ENCODE measurements at places on chromosomes 3 and 15.
A peak's percentile ranks its signal among the peaks of the same experiment; 100 is the strongest.

- peak; percentile 45 for DNase-seq
Observed at GRCh38 chr15:68330901-68331300, 53.4 kb downstream of the FEM1B start.

- DNase-seq: no peak
Observed at GRCh38 chr15:52163321-52164190, 27.6 kb downstream of the GNB5 start.

- no peak for DNase-seq
Observed at GRCh38 chr3:72550582-72551262, 297.5 kb downstream of the SHQ1 start.

DNA sequence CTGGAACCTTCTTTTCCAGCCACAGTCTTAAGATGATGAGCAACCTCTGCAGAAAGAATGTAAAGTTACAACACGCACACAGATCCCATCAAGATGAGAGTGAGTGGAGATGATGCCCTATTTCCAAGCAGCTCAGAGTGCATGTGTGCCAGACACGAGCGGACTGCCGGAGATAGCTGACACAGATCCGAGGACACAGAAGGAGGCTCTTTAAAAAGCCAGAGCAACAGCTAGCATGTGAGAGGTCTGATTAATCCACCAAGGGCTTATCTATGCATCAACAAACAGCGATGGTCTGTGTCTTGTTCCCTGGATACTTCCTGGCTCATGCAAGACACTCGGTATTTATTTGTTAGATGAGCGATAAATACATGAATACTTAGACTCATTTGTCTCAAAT, 128.6 kb upstream of the DLG1 start:
- no peak for DNase-seq

DNA sequence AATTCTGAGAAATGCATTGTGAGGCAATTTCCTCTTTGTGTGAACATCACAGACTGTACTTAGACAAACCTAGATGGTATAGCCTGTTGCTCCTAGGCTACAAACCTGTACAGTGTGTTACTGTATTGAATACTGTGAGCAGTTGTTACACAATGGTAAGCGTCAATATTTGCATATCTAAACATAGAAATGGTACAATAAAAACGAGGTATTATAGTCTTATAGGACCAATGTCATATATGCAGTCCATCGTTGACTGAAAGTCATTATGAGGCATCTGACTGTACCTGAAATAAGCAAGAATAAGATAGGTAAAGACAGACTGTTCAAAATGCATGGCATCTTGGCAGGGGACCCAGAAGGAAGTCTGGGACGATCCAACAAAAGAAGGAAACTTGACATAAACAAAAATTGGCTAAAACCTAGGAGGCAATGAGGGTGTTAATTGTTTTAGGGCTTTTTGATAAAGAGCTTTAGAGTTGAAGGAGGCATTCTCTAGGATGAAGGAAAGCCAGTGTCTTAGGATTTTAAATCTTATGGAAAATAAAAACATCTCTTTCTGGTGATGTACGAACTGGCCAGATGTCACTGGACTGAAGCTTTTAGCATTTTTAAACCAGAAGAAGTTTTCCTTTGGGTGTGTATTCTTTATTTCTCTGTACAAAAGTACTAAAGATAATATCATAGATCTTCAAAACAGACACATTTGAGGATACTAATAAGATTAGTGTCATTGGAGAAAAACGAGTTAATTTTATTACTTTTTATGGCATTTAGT, 9.2 kb upstream of the SPRED1 start:
- no peak for DNase-seq

DNA sequence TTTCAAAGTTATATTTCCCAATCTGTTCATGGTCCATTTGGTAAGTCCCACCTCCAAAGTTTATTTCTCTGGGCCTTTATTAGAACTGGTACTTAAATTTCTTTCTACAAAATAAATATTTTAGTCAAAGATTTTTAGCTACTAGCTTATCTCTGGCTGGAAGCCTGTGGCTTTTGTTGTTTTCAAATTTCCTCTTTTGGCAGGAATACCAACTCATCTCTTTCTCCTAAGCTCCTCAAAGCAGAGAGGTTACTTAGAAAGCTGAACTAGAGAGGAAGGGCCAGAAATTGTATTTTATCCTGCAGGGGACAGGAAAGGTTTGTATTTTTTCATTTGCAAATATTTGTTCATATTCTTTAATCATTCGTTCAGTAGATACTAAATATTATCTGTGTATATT, 227.8 kb downstream of the TBL1XR1 start:
- DNase-seq: no peak

DNA sequence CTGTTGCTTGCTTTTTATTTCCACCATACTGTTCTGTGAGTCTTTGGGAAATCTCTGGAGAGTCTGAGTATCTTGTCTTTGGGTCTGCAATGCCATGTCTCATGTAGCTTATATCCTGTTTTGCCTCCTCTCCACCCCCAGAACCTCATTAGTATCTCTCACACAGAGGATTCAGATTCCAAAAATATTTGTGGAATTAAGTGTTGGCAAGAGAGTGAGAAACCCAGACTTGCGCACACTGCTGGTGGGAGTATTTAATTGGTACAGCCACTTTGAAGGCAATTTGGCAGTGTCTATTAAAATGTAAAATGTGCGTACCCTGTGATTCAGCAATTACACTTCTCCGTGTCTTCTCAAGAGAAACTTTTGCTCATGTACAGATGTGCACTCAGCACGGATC, 68.6 kb downstream of the ZNF621 start:
- DNase-seq: no peak

DNA sequence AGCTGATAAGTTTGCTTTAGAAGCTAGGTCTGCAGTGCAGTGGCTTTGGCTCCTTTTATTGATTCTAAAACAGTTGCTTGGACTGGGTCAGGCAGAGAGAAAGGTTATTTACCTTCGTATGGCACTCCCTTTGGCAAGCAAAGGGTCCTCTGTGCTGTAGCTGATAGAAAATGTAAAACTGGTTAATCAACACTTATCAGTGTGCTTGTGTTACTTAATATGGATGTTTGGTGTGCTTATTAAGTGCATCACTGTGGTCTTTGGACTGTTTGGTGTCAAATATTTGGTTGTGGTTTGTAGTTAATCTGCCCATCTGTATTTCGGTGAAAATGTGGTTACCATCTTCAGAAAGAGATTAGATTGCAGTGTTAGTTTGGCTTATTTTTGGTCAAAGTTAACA, 16.0 kb downstream of the UBE2E2 start:
- DNase-seq: no peak

GRCh38 chr3:167626490-167626889, 27.3 kb downstream of the WDR49 start:
- DNase-seq: no peak

GRCh38 chr3:102265720-102266119, 169.1 kb upstream of the ZPLD1 start:
- no peak for DNase-seq

- no peak for DNase-seq
Observed at GRCh38 chr15:83284559-83285283, at the start of gene BNC1. Gene BNC1, minus strand, starts transcription at chr15:83284664. Its CDS starts 36 bp downstream, at chr15:83284628.

DNA sequence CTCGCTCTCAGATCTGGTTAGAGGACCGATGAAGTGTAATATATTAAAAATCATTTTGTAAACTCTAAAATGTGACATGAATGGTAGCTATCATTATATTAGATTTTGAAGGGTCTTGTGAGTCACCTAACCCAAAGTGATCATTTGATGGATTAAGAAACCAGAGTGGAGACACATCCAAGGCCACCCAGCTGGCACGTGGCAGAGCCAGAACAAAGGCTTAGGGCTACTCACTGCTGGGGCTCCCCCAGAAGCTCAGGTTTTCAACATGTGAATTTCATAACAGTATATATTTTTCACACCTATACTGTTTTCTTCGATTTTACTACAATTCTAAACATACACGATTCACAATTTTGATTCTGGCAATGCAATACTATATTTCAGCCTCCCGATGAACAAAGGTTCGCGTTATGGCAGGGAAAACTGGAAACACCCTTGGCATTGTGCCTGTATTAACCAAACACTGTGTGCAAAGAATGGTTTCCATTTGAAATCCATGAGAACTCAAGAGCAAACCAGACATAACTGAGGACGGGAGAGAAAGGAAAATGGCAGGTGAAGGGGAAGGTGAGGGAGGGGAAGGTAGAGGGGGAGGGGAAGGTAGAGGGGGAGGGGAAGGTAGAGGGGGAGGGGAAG, 88.9 kb downstream of the ADAMTS17 start:
- DNase-seq: no peak

DNA sequence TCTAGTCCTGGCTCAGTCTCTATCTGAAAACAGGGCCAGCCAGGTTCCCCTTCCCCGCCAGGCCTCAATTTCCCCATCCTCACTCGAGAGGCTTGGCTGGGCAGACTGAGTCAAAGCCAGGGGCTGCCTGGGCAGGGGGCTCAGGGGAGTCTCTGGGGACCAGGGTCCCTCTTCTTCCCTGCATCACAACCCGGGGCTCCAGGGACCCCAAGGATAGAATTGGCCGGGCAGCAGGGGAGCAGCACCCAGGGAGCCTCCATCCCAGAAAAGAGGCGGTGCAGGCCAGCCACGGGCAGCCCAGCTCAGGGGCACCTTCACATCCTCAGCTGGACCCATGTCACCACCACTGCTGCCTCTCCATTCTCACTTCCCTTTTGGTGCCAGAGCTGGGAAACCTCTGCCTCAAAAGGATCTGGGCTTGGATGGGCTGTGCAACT, 13.3 kb upstream of the PLXND1 start:
- DNase-seq: no peak

DNA sequence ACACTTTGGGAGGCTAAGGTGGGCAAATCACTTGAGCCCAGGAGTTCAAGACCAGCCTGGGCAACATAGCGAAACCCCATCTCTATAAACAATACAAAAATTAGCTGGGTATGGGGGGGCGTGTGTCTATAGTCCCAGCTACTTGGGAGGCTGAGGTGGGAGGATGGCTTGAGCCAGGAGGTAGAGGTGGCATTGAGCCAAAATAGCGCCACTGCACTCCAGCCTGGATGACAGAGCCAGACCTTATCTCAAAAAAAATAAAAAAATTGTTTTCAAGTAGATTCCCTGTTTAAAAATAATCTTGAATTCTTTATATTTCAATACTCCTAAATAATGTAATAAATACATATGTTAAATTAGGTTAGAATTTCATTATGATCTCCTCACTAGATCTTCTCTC, 9.8 kb downstream of the HMCES start:
- DNase-seq: no peak

Data from head of caudate nucleus (tissue), 42 donors.